Spinal cord (tissue), 10 donors: ENCODE measurements at places on chromosomes 6 and 20.

- no peak for DNase-seq
These were observed 194.6 kb downstream of the DST start for GRCh38 chr6:56448046-56448445.

GRCh38 chr6:137568067-137568466, 73.9 kb upstream of the OLIG3 start:
- no peak for DNase-seq

GRCh38 chr20:63071541-63072181, 64.9 kb upstream of the BHLHE23 start:
- no peak for DNase-seq

DNA sequence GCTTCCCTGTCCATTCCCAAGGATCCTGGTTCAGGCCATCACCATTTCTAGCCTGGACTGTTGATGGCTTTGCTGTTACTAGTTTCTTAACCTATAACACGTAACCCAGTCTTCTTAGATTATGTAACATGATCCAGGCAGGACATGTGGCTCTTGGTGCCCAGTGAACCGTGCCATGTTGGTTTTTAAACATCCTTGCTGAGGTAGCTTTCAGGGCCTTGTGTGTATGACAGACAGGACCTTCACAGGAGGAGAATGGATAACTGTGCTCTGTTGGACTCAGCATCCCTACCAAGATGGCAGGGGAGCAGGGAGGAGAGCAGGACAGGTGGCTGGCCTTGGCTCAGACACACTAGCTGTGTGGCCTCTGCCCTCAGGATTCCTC, 46.8 kb downstream of the PANK2 start:
- DNase-seq: no peak

GRCh38 chr20:7930343-7930742, 9.9 kb downstream of the HAO1 start:
- no peak for DNase-seq

DNA sequence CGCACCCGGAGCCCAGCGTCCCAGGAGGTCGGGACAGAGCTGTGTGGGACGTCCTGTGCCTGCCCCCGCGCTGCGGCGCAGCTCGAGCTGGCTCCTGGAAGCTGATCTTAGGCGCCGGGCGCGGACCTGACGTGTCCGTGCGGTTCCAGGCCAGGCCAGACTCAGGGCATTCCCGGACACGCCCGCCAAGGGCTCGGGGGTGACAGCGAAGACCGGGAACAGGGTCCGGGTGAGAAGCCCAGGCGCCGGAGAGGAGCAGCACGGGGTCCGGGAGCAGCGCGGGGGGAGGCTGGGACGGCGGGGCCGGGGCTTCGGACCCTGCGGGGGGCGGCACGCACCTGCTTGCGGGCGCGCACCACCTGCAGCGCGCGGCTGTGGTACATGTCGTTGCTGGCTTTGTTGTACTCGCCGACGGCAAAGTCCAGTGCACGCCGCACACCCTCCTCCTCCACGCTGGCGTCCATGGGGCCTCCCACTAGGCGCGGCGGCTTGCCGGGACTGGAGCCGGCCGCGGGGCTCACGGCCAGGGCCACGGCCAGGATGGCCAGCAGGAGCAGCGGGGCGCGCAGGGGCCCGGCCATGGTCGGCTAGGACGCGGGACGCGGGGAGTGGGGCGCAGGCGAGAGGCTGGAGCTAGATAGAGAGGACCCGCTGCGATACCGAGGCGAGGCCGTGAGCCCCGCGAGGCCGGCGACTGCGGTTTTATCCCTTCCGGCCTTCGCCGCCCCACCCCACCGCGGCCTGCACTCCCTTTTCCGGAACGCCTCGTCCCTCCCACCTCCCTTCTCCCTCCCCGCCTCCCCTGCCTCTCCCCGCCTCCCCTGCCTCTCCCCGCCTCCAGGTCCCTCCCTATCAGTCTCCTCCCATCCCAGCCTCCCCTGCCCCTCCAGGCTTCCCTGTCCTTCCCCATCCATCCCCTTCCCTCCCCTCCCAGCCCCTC, at the start of gene CST3:
Gene CST3 (minus strand): TSS at position 674 of the 940 bp plus-strand sequence. CDS start 93 bp downstream, at position 581.
- peak; percentile 51 for DNase-seq

DNA sequence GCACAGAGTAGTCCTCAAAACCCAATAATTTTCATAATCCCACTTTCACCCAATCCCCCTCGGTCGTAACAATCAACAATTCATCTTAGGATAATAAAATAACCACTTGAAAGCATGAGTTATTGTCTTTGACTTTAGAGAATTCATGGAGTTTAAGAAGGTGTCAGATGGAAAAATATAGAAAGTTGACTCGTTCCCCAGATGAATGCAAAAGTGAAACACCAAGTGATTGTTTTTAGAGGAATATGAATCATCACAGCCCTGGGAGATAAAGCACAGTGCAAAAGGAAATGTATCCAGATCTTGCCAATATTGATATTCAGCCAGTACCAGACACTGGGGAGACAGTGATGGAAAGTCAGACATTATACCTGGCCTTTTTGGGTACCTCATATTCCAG, 860.5 kb downstream of the DHX35 start:
- DNase-seq: no peak

DNA sequence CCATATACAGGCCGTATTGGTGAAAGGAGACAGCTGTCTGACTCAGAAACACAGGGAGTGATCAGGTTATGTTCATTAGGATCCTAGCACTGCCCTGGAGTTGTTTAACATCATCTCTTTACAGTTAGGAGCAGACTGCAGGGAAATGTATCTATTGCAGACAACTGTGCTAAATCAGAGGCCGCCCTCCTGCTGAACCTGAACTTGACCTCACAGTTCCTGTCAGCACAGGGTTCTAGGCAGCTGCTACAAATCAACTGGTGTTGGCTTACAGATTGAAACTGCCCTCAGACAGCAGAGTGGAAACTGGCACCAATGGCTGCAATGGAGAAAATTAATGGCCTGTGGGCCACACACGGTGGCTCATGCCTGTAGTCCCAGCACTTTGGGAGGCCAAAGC, 3.7 kb upstream of the RPP40 start:
- DNase-seq: no peak

- no peak for DNase-seq
These were observed 1.8 kb downstream of the MYT1 start for GRCh38 chr20:64165866-64166600.

- no peak for DNase-seq
These were observed 20.1 kb upstream of the SLC22A1 start for GRCh38 chr6:160101277-160102205.

DNA sequence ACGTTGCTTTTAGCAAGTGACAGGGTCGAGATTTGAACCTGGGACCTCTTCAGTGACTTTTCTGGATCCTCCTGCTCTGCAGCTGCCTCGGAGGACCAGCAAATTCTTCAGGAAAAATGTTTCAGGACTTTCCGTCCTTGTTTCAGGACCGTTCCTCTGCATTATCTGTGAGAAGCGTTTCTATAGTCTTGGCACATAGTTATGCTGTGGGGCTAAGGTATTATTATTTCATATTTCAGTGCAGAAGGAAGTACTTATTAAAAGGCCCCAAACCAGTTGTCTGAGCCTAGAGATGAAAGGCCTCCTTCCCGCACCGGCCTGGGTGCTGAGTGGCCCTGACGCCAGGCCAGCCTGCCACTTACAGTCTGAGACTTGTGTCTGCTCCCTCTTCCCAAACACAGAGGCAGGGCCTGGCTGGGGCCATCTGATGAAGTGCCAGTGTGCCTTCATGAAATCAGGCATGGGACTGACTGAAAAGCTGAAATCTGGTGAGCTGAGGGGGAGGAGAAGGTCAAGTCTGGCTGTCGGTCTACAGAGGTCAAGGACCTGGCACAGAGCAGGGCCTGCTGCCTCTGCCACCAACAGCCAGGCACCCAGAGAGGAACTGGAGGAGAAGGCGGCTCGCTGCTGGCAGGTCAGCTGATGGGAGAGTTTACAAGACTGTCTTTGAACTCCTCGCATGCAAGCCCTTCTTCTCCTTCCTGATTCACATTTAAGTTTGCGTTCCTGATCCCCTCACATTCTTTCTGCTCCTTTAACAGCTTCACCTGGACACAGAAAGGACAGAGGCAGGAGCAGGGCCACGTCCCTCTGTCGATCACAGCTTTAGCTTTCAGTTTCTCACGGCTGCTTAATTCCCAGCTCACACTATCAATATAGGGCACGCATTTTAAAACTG, 8.9 kb upstream of the QKI start:
- DNase-seq: peak; percentile 72

GRCh38 chr20:2403291-2404052, 22.8 kb downstream of the TGM6 start:
- no peak for DNase-seq

DNA sequence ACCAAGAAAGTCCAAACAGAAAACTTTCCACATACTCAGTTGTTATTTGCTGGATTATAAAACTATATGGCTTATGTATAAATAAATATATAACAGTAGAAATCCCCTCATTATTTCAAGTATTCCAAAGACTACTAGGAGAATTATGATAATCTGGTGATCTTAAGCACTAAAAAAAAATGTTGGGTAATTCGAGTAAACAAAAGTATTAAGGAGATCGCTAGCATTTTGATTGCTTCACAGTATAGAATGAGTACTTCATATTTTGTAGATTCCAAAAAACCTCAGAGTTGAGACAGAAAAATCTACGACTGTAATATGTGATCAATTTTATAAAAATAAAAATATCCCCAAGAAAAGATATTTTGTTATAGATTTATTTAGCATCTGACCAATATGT, 236.4 kb upstream of the TENT5A start:
- no peak for DNase-seq

- DNase-seq: no peak
These were observed 9.7 kb downstream of the MRPL14 start for GRCh38 chr6:44117397-44118128.

- DNase-seq: no peak
These were observed 64.1 kb downstream of the NRN1 start for GRCh38 chr6:5942591-5942990.

- no peak for DNase-seq
These were observed 11.9 kb downstream of the ZNF335 start for GRCh38 chr20:45959956-45960630.

GRCh38 chr6:33915134-33915533, 111.3 kb upstream of the MLN start:
- DNase-seq: peak; percentile 20
